AG04450 (cell line): ENCODE measurements at places on chromosomes 7 and 10. TPM values are rescaled to one million over a fixed set of nuclear protein-coding genes. Genes with fewer than 3 reads are reported as not detected.

GRCh38 chr7:17255926-17256325, 42.5 kb upstream of the AHR start:
- DNase-seq = no peak

DNA sequence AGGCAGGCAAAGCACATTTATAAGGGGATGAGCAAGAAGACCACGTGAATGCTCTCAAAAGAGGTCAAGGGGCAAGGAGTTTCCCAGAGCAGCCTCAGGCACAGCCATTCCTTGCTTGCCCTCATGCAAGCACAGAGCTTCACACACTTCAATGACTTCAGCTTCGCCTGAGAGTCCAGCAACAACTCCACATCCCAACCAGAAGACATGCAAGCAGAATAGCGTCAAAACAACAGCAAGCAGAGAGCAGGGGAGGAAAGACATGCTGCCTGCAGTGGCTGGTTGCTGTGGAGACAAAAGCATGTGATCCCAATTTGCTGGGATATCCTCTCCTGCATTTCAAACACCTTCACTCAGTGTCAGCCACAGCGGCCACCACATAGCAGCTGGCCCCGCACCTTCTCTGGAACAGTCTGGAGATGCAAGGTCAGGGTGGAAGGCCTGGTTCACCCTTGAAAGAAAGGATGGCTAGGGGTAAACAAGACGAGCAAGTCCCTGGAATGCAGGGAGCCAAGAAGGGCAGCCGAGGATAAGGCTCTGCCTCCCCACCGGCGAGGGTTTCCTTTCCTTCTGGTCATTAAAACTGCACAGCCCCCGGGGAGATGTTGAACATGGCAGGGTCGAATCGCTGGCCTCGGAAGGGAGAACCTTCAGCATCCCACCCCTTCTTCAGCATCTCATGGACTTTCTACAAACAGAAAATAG, 60.2 kb upstream of the CAMK2B start:
- DNase-seq = no peak

The DNAJC12 gene
- polyA plus RNA-seq = 6.2 and 8.3 TPM in 2 replicates

The MET gene
- polyA plus RNA-seq = 15.5 and 20.8 TPM in 2 replicates

The PAPOLB gene
- polyA plus RNA-seq = not detected in 2 replicates

GRCh38 chr7:99731638-99732374, 3.2 kb downstream of the CYP3A7 start:
- DNase-seq = no peak

DNA sequence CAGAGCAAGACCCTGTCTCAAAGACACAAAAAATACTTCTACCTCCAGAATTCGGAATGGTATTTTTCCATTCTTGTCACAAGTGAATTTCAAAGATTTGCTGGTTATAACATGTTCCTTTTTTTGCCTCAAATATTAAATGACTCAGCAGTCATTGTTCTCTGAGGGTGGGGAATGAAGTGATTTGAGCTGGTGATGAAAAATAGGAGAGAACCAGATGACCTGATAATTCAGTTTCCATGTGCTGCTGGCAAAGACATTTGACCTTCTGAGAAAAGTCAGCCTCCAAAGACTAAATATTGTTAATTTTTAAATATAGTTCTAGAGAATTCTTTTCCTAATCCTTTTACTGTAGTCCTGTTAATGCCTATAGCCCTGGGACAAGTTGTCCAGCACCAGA, 78.9 kb downstream of the CACNB2 start:
- DNase-seq = no peak
